Activated B cell treated with CpG ODN at 0.5 μM for 24 hours (primary cell): ENCODE measurements at places on chromosomes 2 and 18.

- no peak overlapping the region for H3K27ac ChIP-seq
- H3K36me3 ChIP-seq: peaks cover 4% of the 10 kb centered on the region
- no peaks in the 10 kb centered on the region for H3K27me3 ChIP-seq
These were observed 7.9 kb downstream of the UGP2 start for GRCh38 chr2:63849381-63850203.

- DNase-seq: no peak
- H3K27me3 ChIP-seq: peaks cover 2% of the 10 kb centered on the region
- H3K36me3 ChIP-seq: no peaks in the 10 kb centered on the region
- peaks cover 7% of the 10 kb centered on the region for H3K4me1 ChIP-seq
- H3K4me3 ChIP-seq: no peak overlapping the region
These were observed 66.2 kb upstream of the KLF7 start for GRCh38 chr2:207231967-207232366.

DNA sequence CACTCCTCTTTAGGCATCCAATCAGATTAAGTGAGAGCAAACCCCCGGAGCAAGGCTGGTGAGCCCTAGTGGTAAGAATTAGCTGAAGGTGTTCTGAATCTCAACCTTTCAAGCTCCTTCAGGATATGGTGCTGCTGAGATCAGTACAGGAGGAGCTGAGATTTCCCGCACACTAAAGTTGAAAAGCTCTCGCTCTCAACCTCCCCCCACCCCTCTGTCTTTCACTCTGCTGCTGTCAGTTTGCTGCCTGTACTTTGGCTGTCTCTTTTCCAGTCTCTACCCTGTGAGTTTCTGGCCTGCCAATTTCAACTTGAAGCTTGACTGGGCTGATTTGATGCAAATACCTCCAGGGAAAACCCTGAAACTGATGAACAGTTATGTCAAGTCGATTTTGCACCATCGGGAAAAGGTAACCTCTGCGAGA is 15.7 kb downstream of the ZEB2 start:
- DNase-seq: no peak
- no peaks in the 10 kb centered on the region for H3K27me3 ChIP-seq
- H3K4me1 ChIP-seq: peaks cover 70% of the 10 kb centered on the region
- peak overlapping the region; percentile 72 for H3K27ac ChIP-seq
- H3K36me3 ChIP-seq: peaks cover 66% of the 10 kb centered on the region

GRCh38 chr18:78542204-78542603 is 437.4 kb upstream of the SALL3 start:
- H3K4me3 ChIP-seq: no peak overlapping the region
- H3K27ac ChIP-seq: no peak overlapping the region
- DNase-seq: no peak
- no peaks in the 10 kb centered on the region for H3K36me3 ChIP-seq
- no peaks in the 10 kb centered on the region for H3K4me1 ChIP-seq
- H3K27me3 ChIP-seq: no peaks in the 10 kb centered on the region

GRCh38 chr18:73168236-73168635 is 300.4 kb upstream of the NETO1 start:
- H3K27ac ChIP-seq: no peak overlapping the region
- no peaks in the 10 kb centered on the region for H3K36me3 ChIP-seq
- H3K4me3 ChIP-seq: no peak overlapping the region
- no peak for DNase-seq

GRCh38 chr2:100270381-100271146 is 51.7 kb downstream of the LONRF2 start:
- H3K27me3 ChIP-seq: no peaks in the 10 kb centered on the region
- H3K36me3 ChIP-seq: no peaks in the 10 kb centered on the region
- peaks cover 9% of the 10 kb centered on the region for H3K4me1 ChIP-seq
- H3K27ac ChIP-seq: no peak overlapping the region

- DNase-seq: no peak
- no peaks in the 10 kb centered on the region for H3K36me3 ChIP-seq
- no peaks in the 10 kb centered on the region for H3K4me1 ChIP-seq
- H3K4me3 ChIP-seq: no peak overlapping the region
- H3K27ac ChIP-seq: no peak overlapping the region
These were observed 50.2 kb downstream of the CALCRL start for GRCh38 chr2:187397886-187398285.

DNA sequence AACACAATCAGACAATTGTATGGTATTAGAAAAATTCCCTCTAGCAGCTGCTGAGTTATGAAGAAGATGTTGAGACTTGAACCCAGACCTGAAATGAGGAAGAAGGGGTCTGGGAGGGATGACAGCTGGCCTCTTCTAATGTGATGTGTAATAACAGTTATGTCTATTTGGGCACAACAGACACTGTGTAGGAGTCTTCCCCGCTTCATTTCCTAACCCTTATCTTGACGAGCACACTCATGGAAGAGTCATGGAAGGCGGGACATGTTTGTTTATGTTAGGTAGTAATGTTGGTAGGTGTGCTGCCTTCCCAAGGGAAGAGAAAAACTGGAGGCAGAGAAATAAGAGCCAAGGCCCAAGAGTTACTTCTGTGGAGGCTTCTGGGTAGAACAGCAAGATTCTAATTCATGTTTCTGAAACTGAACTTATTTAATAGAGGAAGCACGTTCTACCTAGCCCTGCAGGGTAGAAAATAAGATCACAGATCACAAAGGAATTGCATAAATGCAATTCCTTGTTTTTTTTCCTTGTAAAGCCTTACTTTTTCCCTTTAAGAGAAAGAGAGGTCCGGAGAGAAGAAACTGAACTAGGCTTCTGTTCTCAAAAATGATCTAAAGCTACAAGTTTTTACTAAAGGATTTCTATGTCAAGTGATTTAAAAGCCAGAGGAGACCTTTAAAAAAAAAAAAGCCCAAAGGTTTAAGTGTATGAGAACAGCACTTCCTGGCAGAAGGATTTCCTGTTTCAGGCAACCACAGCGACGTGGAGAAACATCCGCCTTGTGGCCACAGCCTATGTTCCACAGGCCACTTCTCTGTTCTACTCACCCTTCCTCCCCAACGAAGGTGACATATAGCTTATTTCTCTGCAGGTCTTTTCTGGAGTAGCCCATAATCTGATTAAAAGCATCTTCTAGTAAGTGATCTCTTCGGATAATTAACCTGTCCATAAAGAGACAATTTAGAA is 68.5 kb upstream of the STK17B start:
- H3K4me3 ChIP-seq: peak overlapping the region; percentile 41
- peak; percentile 67 for DNase-seq
- H3K27me3 ChIP-seq: no peaks in the 10 kb centered on the region

- H3K4me3 ChIP-seq: no peak overlapping the region
- no peak overlapping the region for H3K27ac ChIP-seq
- H3K27me3 ChIP-seq: no peaks in the 10 kb centered on the region
- no peaks in the 10 kb centered on the region for H3K36me3 ChIP-seq
- DNase-seq: no peak
- peaks cover 5% of the 10 kb centered on the region for H3K4me1 ChIP-seq
These were observed 71.0 kb upstream of the CYRIA start for GRCh38 chr2:16736633-16737032.
